ENCODE measurements at places on chromosomes 7 and 10.

DNA sequence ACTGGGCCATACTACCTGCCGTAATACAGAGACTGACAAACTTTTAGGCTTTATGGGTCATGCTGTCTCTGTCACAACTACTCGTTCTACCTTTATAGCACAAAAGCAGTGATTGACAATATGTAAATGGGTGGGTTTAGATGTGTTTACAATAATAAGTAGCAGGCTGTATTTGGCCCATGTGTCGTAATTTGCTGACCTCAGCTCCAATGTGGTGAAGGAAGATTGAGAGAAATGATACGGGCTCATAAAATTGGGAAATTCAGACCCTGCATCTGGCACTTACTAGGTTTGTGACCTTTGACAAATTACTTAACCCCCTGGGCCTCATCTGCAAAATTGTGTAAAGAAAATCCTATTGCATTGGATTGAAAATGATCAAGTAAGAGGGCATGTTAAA lies 150.8 kb upstream of the NPSR1 start:
- no peak for DNase-seq

DNA sequence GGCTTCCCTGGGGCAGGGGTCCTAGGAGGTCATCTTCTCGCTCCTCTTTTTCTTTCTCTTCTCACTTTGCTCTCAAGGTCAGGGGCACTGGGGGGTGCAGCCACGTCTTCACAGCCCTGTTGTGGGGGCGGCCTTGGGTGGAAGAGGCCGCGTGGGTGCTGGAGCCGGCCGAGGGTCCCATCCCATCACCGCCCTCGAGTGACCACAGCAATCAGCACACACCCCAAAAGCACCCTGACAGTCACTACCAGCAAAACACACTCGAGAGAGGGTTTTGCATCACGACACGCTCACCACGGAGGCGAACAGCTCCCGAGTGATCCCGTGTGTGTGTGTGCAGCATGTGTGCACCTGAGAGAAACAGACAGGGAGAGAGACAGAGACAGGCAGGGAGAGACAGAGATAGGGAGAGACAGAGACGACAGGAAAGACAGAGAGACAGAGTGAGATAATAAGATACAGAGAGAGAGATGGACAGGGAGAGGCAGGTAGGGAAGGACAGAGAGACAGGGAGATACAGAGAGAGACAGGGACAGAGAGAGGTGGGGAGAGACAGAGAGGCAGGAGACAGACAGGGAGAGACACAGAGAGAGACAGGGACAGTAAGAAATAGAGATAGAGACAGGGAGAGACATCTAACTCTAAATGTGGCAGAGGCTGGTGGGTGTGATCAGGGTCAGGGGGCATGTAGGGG lies 100.9 kb downstream of the WDR37 start:
- no peak for DNase-seq

GRCh38 chr7:18530224-18531179 lies 35.0 kb downstream of the HDAC9 start:
- DNase-seq = no peak

DNA sequence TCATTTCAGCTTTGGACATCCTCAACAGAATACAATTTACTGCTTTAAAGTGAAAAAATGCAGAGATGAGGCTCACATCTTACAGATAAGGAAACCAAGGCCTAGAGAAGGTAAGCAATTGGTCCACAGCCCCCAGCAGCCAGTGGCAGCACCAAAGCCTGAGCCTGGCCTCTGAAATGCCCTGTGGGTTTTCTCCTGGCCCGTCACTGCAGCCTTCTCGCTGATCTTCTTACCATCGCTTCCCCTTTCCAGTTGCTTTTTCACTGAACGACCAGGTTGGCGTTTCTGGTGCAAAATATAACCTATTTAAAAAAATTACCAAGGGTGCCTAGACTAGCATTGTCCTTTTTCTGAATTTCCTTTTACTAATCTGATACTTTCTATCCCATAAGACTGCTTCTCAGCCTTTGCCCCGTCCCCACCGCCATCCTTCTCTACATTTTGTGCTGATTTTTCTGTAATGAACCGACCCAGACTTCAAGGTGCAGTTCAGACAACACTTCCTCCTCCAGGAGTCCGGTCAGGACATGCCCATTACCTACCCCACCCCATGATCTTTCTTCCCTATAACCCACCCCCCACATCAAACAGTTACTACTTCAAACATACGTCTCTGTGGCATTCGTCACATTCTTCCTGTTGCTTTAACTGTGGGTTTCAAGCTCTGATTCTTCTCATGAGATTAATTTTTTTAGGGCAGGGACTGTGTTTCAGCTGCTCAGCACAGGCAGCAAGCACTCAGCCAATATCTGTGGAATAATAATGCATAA lies 289.4 kb downstream of the DNAJB6 start:
- DNase-seq = no peak

DNA sequence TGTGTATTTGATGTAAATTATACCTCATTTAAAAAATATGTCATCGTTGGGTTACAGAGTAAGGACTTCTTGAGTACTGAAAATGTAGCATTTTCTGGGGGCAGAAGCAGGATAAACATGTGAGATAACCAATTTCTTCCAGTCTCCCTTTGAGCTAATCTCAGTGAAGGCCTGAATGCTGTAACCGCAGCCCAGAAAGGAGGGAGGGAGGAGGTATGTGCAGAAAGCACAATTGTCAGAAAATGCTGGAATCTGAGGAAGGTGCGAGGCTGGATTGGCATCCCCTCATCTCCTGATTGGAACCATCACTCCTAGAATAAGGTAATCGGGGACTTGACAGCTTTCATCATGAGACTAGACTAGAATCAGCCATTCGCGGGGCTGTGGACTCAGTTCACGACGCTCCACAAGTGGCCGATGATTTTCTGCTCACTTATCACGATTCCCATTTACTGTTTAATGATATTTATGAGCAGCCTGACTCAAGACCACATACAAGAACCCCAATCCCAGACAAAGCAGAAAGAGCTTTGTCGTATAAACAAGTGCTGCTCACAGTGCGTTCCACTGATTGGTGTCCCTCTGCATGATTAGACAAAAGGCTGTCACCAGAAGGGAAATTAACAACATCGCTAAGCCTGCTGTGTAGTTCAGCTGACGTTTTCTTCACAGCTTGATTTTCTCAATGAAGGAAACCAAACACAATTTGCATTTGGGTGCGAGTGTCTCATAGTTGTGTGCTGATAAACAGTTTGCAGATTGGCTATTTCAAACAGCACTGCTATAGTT lies 93.2 kb downstream of the SVIL start:
- DNase-seq = no peak

GRCh38 chr10:27611744-27612550 lies 107.8 kb downstream of the RAB18 start:
- DNase-seq = no peak

DNA sequence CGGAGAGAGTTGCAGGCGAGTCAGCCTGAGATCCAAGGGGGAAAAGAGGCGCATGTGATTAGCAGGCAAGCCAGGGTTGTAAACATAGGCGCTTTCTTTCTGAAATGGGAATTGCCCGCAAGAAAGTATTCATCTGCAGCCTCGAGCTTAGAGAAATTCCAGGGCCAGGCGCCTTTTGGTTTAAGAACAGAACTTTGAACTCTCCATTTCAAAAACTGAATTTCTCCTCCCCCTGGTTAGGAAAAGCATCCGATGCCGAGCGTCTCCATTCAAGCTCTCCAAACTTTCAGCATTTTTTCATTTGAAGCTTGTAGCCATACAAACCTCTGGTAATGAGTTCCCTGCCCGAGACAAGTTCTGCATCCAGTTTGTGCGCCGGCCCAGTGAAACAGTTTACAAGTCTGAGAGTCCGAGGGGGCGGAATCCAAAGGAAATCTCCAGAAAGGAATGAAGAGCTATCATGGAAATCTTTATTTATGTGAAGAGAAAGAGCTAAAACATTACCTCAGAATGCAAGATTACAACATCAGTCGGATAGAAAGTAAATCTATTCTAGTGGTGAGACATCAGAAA lies 69.9 kb downstream of the FAM204A start:
- DNase-seq = no peak

DNA sequence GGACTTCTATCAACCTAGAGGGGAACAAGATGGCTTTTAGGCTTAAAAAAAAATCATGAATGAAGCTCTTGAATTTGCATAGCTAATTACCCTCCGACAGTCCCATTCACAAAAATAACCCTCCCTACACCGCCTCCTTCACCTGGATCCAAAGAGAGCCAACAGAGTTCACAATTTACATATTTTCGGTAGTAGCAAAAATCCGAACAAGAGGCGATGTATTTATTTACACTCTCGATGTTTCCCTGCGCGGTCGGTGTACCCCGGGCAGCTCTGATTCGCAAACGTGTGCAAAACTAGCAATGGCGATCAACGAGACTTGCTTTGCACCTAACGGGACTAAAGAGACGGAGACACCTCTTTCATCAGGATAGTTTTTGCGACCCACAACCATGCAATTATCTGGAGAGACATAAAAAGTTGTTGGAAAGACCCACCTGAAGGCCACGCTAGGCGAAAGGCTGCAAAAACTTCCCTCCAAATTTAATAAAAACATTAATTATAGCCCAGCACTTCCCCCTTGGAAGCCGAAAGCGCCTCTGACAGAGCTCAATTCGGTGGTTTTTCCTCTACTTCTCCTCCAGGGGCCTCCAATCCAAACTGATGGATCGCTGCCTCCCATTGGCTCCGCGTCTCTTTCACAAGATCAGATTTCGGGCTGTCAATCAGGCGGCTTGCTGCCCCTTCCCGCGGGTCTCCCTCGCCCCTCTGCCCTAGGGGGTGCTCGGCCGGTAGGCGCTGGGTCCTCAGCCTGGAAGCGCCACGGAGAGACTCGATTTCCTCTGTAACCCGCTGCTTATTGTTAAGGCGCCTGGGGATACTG lies at the start of gene ETV1:
Gene ETV1 (minus strand): TSS at position 541 of the 823 bp plus-strand sequence. CDS start 614 bp downstream, outside the sequence.
- DNase-seq = no peak

DNA sequence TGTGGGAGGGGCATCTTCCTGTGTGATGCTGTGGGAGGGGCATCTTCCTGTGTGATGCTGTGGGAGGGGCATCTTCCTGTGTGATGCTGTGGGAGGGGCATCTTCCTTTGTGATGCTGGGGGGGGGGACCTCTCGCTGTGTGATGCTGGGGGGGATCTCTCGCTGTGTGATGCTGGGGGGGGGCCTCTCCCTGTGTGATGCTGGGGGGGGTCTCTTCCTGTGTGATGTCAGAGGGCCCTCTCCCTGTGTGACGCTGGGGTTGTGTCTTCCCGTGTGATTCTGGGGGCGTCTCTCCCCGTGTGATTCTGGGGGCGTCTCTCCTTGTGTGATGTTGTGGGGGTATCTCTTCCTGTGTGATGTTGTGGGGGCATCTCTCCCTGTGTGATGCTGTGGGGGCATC lies 27.9 kb upstream of the DPYSL4 start:
- DNase-seq = no peak

GRCh38 chr10:76150139-76150875 lies 718.9 kb downstream of the LRMDA start:
- DNase-seq = no peak

DNA sequence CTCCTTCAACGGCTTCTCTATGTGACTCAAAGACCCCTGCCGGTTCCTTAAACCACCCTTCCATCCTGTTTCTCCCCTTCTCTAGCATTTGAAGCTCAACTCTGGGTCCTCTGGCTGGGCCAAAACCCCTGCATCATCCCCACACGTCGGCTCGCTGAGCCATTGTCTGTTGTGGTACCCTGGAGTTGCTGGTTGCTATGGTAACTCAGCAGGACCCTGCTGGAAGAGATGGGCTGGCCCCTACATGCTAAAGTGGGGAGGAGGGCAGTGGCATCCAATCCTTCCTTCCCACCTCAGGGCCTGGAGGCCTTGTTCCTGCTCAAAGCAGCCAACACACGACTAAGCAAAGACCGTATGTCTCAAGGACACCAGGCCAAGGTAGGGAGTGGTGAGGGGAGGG lies 452.5 kb downstream of the PLXNA4 start:
- DNase-seq = no peak

GRCh38 chr7:102434039-102434486 lies 688 bp downstream of the ORAI2 start:
- no peak for DNase-seq

DNA sequence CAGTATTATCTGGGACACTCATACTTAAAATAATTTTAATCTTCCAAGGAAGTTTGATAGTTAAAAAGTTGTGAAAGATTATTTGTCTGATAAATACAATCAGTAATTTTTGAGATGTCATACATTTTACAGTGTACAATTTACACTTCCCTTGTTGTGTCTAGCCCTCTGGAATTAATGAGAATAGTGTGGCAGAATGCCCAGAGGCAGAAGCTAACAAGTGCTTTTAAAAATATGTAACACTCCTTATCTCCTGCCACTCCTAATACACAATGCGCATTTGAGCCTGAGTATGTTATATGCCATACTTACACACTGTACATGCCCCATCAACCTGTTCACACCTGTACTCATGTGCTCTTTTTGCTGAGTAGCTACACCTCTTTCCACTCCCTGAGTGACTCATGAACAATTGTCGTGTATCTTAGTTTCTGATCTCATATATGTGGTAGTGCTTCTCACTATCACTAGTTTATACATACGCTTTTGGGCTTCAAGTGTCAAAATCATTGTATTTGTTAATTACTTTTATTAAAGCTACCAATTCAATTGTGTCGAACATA lies 106.9 kb upstream of the GNAI1 start:
- DNase-seq = no peak

DNA sequence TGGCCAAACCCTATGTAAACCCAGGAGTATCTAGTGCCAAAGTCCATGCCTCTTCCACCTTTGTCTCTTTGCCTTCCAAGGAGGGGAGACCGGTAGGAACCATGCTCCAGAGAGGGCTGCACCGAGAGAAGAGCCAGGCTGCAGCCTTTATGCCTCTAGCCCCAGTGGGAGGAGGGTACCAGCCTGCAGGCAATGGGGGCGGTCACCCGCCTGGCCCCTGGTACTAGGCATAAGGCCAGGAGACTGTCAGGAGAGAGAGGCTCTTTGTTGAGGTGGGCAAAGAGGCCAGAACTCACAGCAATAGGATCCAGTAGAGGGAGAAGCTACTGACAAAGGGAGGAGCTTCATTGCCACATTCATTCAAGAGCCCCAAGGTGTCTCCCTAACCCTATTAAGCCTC lies 146.6 kb upstream of the PDE1C start:
- no peak for DNase-seq

DNA sequence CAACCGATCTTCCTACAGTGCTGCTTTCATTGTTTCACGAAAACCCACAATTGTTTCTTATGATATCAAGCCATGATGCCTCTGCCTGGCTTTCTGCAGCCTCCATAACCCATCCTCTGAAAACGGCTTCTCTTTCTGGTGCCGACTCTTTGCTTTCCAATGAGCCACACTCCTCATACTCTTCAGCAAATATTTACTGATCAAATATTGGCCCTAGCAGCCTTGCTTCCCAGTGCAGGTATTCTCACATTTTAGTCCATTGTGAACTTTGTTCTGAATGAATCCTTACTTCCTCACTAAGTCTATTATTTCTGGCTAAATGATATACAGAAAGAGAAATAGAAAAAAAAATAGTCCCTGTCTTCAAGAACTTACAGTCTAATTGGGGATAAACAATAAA lies 35.5 kb downstream of the LAMB1 start:
- no peak for DNase-seq

Data from activated gamma-delta T cell treated with Interleukin-2 at 50 U/mL for 16 hours (primary cell).